Motor neuron (in vitro differentiated cells): ENCODE measurements at places on chromosomes 12 and 14. TPM values are rescaled to one million over a fixed set of nuclear protein-coding genes. Genes with fewer than 3 reads are reported as not detected.

DNA sequence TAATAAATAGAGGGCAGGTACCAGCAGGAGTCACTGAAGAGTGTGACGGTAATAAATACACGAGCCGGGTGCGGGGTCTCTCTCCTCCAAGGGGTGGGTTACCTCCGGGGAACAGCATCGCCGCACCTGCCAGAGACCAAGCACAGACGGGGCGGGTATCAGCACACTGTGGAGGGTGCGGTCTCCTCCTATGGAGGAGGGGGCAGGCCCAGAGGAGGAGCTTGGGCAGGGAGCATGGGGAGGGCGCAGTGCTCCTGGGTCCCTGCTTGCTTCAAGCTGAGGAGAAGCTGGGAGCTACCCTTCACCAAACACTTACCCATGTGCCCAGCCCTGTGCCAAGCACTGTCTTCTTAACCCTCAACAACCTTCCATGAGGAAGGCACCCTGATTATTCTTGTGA lies 12.8 kb downstream of the PGF start:
- ATAC-seq: no peak

The GALNT9 gene
- total RNA-seq: 2.4 and 4.8 TPM in 2 replicates

GRCh38 chr12:116159175-116159574 lies 118.3 kb downstream of the MED13L start:
- no peak for ATAC-seq

DNA sequence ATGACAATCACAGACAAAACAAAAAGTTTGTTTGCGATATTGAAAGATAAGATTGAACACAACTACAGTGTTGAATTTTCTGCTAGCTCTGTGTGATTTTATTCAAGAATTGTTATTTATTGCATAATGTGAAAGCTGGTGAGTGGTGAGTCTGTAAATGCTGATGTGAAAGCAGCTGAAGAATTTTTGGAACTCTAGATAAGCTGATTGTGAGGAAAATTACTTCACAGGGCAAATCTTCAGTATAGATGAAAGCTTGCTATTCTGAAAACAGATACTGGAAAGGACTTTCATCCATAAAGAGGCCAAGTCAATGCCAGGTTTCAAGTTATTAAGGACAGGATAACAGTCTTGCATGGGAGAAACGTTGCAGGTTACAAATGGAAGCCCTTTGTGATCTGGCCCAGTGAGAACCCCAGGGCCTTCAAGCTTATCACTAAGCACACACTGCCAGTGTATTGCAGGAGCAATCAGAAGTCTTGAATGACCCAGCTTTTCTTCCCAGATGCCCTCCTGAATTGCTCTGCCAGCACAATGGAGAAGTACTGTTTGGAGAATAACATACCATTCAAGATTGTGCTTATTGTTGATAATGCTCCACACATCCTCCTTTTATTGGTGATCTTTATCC lies 153.7 kb downstream of the PCNX1 start:
- ATAC-seq: no peak

- ATAC-seq: peak; percentile 3
These were observed 664 bp downstream of the LRFN5 start for GRCh38 chr14:41607304-41607775.

- peak; percentile 36 for ATAC-seq
These were observed 154.1 kb downstream of the ZNF664 start for GRCh38 chr12:124126950-124127655.

DNA sequence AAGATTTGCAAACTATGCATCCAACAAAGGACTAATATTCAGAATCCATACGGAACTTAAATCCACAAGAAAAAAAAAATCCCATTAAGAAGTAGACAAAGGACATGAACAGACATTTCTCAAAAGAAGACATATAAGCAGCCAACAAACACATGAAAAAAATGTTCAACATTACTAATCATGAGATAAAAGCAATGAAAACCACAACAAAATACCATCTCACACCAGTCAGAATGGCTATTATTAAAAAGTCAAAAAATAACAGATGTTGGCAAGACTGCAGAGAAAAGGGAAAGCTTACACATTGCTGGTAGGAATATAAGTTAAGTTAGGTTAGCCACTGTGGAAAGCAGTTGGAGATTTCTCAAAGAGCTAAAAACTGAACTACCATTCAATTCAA lies 16.2 kb downstream of the CDK17 start:
- ATAC-seq: no peak

DNA sequence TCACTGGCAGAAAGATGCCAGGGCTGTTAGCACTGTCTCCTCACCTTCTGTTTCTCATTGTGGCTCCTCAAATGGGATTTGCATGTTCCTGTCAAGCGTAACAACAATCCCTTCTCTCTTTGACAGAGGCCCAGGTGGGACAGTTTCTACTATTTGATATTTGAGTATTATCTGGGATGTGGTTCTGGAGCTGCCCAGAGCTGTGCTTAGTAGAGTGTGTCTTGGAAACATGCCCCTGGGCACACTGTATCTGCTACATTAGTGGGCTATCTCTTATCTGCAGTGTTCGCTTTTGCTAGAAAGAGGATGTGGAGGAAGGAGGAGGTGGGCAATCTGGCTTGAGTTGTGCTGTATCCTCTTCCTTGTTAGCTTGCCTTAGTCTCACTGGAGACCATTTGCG lies 3.8 kb upstream of the ACADS start:
- no peak for ATAC-seq

DNA sequence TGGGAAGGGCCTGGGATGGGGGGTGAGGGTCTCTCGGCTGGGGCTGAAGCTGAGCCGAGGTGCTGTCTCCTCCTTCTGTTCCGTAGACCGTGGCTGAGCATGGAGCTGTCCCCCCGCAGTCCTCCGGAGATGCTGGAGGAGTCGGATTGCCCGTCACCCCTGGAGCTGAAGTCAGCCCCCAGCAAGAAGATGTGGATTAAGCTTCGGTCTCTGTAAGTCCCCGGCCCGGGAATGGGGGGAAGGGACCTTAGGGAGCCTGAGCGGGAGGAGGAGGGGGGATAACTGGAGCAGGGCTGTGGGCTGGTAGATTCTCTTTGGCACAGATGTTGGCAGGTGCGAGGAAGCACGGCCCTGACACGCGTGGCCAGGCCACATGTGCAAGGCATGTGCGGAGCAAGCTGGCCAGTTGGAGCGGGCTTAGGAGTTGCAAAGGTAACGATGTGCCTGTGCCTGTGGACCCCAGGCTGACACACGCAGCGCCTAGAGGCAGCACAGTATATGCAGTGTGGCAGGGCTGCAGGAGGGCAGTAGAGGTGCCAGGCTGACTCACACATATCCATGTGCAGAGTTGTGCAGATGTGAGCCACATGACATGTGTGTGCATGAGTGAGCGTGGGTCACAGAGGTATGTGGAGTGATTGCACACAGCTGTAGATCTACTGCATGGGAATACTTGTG lies 512 bp downstream of the PDE1B start:
- ATAC-seq: peak; percentile 65
